ENCODE measurements at places on chromosomes 12 and 14.

GRCh38 chr14:69481815-69482568 lies 2.5 kb upstream of the PLEKHD1 start:
- DNase-seq = no peak

- no peak for DNase-seq
Measured at GRCh38 chr12:19971361-19972280, 396.7 kb upstream of the PDE3A start.

DNA sequence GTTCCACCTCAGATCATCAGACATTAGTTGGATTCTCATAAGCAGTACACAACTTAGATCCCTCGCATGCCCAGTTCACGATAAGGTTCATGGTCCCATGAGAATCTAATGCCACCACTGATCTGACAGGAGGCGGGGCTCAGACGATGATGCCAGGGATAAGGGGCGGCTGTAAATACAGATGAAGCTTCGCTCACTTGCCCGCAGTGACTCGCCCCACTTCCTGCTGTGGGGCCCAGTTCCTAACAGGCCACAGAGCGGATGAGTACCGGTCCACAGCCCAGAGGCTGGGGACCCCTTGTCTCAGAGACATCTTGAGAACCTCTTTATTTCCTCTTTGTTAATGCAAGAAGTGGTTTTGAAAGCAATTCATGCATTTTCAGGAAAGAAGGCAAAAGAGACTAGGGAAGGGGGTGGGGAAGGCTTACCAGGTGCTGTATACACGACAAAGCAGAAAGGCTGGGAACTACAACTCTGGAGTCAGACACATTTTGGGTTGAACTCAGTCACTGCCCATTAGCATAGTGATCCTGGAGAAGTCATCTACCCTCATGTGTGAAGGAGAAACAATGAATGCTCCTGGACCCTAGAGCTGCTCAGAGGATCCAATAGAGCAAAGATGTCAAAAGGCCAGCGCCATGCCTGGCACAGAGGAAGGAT lies 68.7 kb downstream of the EID3 start:
- no peak for DNase-seq

- DNase-seq = no peak
Measured at GRCh38 chr14:32623300-32624093, 294.4 kb downstream of the AKAP6 start.

DNA sequence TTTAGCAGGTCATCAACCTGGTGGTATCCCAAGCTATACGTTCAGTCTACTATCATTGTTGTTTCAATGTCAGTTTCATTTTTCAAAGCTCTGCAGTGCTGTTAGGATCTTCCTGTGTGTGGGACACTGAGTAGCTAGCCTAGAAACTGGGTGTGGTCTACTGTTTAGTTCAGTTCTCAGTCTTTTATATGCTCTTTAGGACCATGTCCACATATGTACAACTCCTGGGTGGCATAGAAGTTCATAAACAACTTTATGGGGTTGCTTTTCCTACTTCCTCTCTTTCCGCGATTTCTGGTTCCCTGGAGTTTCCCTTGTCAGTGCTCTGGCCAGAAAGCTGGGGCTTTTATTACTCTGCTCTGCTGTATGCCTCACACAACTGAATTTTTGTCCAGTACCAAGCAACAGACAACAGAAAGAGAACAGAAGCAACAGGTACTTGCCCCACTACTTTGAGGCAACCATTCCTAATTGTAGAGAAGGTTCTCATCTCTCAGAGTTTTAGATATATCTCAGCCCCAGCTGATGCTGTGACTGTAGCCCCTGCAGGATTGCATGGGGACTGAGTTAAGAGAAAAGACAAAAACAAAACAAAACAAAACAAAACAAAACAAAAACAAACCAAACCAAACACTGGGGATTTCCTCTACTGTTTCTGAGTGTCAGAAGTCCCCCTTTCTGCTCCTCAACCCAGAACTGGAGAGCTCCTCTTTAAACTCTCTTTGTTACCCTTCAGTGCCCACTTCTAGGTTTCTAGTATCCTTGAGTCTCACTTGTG lies 30.3 kb downstream of the MIS18BP1 start:
- no peak for DNase-seq

GRCh38 chr12:114901316-114901715 lies 217.3 kb upstream of the TBX3 start:
- DNase-seq = no peak

- DNase-seq = no peak
Measured at GRCh38 chr12:96314723-96315122, 85.5 kb downstream of the CDK17 start.

- DNase-seq = no peak
Measured at GRCh38 chr12:71567537-71567936, 96.1 kb downstream of the ZFC3H1 start.

DNA sequence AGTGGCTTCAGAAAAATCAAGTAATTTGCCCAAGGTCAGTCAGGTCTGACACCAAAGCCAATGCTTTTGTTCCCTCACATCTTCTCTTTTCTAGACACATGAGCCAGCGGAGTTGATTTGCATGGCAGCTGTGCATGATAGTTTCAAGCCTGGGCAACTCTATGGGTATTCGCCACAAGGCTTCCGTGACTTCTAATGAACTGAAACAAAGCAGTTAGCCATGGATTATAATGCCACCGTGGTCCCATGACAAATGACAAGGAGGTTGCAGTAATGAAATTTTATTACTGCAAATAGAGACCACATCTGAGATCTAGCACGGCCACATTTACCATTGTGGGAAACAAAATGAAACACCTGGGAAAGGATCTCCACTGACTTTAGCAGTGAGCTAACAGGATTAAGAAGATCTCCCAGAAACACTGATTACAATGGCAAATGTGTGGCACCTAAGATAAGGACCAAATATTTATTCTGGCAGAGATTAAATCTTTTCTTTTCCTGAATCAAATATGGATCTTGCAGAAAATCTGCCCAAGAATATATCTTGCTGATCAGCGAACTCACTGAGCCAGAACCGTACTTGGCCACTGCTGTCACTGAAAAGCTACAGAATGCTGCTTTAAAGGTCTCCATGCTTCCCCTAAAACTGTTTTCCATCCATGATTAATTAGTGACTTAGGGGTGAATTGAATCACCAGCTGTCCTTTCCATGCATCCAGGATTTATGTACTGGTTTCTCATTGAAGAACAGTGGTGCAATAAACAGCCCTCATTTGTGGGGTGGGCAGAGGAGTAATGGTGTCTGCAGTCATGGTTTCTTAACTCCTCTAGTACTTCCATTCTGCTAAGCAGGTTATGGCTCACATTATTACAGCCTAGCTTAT lies 551.0 kb downstream of the DIO2 start:
- DNase-seq = no peak

DNA sequence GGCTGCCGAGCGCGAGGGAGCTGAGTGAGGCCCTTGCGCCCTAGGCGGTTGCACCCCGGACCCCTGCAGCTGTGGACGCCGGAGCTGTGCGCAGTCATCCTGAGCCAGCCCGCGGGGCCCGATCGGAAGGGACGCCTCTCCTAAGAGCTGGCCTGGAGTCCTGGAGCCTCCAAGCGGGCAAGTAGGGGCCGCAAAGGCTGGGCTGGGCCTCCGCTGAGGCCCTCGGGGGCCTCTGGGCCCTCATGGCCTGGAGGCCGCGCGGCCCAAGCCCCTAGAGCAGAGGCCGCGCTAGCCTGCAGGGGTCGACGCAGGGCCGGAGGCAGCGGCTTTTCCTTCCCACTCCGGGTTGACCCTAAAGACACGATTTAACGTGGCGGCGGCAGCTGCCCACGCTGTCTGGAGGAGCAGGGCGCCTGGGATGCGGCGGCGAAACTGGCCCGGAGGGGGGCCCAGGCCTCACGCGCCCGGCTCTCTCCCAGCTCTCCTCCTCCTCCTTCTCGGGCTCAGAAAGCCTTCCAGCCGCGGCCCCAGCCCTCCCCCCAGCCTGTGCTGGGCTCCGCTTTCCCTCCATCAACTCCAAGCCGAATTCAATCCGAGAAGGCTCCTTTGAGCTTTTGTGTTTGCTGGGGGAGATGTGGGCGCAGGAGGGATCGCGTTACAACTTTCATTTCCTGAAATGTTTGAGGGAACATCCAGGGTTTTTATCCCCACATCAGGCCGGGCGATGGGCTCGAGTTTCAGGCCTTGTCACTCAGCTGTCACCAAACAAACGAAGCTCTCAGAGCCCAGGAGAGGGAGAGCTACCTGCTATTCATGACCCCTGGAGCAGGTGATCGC lies 11.6 kb downstream of the SIX1 start:
- no peak for DNase-seq

- no peak for DNase-seq
Measured at GRCh38 chr12:75881920-75882319, 149.7 kb downstream of the PHLDA1 start.

GRCh38 chr14:59926534-59926933 lies 6.6 kb downstream of the LRRC9 start:
- DNase-seq = no peak

DNA sequence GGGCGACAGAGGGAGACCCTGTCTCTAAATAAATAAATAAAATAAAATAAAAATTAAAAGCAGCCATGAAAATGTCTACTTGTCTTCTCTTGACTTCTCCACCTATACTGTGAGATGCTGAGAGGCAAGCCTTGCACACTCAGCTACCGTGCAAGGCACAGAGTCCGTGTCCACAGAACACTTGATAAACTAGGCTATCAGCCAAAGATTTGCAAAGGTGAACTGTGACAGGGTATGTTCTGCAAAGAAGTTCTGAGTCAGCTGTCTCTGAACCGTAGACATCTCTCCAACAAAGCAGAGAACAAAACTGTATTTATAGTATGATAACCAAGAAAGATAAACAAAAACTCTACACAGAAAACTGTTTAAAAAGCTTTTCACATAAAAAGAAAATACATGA lies 35.5 kb downstream of the STXBP6 start:
- DNase-seq = no peak

- no peak for DNase-seq
Measured at GRCh38 chr14:102977475-102977874, 55.0 kb downstream of the AMN start.

DNA sequence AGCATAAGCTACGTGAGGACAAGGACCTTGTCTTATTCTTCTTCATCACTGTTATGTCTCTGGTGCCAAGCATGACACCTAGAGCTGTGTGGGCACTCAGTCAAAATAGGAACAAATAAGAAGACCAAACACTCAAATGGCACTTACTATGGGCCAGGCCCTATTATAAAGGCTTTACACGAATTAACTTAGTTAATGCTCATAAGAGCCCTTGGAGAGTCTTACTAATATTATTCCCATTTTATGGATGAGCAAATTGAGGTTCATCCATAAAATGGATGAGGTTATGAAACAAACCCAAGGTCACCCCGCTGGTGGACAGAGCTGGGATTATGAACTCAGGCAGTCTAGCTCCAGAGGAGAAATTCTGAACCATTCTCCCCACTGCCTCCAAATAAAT lies 47.7 kb downstream of the ISCA2 start:
- no peak for DNase-seq

DNA sequence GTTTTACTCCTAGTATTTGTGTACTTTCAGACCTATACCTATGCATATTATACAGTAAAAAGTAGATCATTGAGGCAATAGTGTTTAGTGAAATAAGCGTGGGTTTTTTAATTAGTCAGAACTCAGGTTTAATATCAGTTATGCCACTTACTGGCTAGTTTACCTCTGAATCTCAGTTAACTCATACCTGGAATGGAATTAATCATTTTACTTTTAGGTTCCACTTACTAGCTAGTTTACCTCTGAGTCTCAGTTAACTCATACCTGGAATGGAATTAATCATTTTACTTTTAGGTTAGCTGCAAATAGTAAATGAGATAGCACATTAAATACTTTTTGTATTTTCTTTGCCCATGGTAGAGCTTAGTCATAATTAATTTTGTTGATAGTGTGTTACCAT lies 475.7 kb downstream of the CCER1 start:
- no peak for DNase-seq

- DNase-seq = no peak
Measured at GRCh38 chr12:45112306-45112705, 61.4 kb upstream of the DBX2 start.

- DNase-seq = no peak
Measured at GRCh38 chr14:81310606-81311005, 89.5 kb downstream of the STON2 start.

- DNase-seq = no peak
Measured at GRCh38 chr14:104700225-104700651, 10.8 kb downstream of the INF2 start.

- DNase-seq = no peak
Measured at GRCh38 chr12:80470403-80470802, 26.4 kb downstream of the PTPRQ start.

GRCh38 chr12:45050751-45051571 lies at the start of gene DBX2:
Gene DBX2, minus strand, starts transcription at chr12:45051099. Its CDS starts 172 bp downstream, at chr12:45050927.
- DNase-seq = no peak

DNA sequence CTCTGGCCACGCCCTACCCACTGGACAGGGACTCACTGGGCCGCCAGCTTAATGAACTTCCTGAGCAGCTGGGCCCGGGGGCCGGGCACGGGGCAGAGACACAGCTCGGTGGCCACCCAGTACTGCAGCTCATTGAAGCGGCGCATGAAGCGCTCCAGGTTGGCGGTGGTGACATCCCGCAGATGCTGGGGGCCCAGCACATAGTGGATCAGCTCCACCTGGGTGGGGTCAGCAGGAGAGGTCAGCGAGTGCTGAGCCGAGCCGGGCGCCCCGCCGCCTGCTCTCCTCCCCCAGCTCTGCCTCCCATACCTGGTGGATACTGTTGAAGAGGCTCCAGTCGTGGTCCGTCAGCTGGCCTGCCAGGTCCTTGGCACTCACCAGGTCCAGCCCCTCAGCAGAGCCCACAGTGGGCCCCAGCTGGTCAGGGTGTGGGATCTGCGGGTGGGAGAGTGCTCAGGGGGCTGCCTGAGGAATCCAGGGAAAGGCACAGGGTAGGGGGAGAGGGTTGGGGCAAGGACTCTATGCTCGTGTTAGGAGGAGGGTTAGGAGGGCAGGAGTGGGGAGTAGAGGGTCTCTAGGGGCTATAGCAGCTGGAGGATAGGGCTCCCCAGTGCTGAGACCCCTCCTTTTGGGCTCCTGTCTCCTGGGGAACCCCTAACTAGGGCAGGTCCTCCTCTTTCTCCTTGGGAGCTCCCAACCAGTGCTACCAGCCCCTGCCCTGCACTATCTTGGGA lies 15.5 kb upstream of the ENDOU start:
- DNase-seq = no peak

- no peak for DNase-seq
Measured at GRCh38 chr12:124044809-124045321, 71.8 kb downstream of the ZNF664 start.

GRCh38 chr14:77478796-77479195 lies 19.8 kb downstream of the ISM2 start:
- no peak for DNase-seq

DNA sequence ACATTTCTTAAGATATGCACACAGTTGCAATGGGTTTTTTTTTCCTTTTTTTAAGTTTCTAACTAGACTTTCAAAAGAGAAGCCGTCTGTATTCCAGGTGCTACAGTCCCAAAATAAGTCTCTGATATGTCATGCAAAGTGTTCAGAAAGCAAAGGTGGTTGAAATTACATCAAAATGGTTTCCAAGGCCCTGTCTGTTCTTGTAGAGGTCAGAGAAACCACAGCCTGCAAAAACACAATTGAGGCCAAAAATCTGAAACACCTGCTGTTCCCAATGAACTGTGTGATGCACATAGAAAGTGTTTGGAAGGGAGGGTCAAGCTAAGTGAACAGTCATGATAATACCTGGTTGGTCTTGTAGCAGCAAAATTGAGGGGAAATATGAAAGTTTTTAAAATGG lies 91.0 kb downstream of the VRK1 start:
- no peak for DNase-seq

- no peak for DNase-seq
Measured at GRCh38 chr12:46384451-46385309, 12.1 kb upstream of the SLC38A2 start.

Data from stimulated activated CD4-positive, alpha-beta T cell treated with anti-CD3 and anti-CD28 coated beads, Interleukin-1b, Interleukin-23, amount 100 ng/mL, for 1 hour (primary cell).